T follicular helper cell (primary cell): ENCODE measurements at places on chromosomes 13 and 19.

- no peak for DNase-seq
Observed at GRCh38 chr13:39963612-39964011, 308.1 kb downstream of the COG6 start.

- DNase-seq, result peak; percentile 72
Observed at GRCh38 chr19:48970923-48971395, 5.8 kb downstream of the FTL start.

GRCh38 chr19:8922591-8922990 is 87.6 kb downstream of the MUC16 start:
- DNase-seq, result no peak

GRCh38 chr19:5978606-5979552 is 939 bp upstream of the RANBP3 start:
- no peak for DNase-seq

DNA sequence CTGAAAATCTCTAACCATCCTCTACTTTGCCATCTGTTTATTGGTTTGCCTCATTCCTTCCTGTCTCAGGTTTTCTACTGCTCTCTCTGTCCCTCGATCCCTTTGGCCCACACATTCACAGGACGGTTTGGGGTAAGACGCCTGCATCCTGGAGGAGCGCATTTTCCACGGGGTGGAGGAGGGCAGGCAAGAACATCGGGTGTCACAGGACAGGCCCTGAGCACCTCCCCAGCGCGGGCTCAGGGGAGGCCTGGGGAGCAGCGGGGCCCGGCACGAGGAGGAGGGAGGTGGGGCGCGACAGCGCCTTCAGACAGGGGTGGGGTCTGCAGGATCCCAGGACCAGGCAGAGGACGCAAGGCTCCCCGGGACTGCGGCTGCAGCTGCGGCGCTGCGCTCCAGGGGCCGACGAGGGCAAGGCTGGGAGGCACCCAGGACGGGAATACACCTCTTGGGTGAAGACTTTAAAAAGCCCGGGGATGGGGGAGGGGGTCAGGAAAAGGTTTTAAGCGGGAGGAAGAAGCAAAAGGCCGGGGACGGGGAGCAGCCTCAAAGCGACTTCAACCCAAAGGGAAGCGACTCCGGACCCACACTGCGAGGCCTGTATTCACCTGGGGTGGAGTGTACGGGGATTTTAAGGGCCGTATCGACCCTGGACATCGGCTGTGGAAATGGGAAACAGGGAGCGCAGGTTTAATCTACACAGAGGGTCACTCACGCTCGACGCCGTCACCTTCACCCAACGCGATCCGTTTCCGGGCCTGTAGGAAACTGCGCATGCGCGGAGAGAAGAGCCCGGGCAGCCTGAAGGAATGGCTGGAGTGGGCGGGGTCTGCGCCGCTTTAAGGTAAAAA is at the start of gene ZNF415:
ZNF415 (minus strand) TSS at position 770 of the 851 bp plus-strand sequence. CDS start 10,234 bp downstream, outside the sequence.
- DNase-seq, result no peak

GRCh38 chr13:62879071-62879470 is 1463.4 kb upstream of the PCDH20 start:
- DNase-seq, result no peak

DNA sequence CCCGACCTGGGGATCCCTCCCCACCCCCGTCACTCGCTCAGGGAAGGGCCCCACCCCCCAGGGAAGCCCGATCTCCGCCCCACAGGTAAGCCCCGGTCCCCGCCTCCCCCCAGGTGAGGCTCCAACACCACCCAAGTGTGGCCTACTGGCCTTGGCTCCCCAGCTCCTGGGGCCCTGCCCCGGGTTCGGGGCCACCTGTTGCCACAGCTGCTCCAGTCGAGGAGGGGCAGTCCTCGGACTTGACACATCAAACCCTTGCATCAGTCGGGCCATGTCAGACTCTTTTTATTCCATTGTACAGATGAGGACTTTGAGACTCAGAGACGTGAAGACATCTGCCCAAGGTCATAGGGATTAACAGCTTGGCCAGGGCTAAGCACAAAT is 512 bp downstream of the CC2D1A start:
- peak; percentile 26 for DNase-seq

- no peak for DNase-seq
Observed at GRCh38 chr13:25816239-25816638, 235.6 kb downstream of the SHISA2 start.

DNA sequence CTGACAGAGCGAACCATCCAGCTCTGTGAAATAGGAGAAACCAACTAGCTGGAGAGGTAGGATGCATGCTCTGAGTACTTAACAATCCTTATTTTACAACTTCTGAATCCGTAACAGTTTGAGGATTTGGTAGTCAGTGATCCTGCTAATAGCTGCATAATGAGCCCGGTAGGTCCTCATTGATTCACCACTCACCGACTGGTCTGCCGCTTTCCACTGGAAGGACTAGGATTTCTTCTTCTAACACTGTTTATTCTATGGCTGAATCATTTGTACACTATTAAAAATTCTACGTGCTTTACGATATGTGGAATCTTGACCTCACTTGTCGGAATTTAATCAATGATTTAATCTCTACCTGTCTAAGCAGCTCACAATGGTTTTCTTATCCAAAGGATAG is 33.9 kb downstream of the SPATA13 start:
- no peak for DNase-seq

- no peak for DNase-seq
Observed at GRCh38 chr13:97235549-97236231, 13.6 kb downstream of the MBNL2 start.

DNA sequence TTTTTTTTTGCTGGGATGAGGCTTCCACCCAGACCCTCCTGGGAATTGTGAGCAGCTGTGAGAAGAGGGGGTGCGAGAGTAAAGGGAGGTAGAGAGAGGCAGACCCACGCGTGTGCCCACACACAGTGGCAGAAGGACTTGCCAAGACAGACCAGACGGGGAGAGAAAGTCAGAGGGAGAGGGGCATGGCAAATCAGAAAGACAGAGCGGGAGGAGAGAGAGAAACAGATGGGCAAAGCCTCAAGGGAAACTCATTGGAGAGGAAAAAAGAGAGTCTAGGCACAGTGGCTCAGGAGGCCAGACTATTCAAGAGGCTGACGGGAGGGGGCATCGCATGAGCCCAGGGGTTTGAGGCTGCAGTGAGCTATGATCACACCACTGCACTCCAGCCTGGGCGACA is 17.0 kb downstream of the CATSPERG start:
- DNase-seq, result no peak

DNA sequence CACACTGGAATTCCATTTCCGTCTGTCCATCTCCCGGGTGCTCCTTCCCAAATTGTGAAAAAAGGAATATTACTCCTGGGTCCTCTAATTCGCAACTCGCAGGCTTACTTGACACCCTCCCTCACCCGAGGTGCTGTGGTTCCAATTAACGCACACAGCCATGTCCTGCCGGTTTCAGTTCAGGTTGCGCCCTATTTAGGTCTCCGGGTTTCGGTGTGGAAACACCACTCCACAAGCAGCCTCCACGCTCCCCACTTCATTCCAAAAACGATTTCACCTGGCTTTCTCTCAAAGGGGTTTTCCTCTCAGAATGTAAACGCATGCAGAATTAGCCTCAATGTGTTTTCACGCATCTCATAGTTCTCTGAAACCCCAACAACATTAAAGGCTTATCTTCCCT is 37.9 kb downstream of the NAXD start:
- DNase-seq, result no peak

- peak; percentile 66 for DNase-seq
Observed at GRCh38 chr19:55643003-55643886, at the start of gene ZNF581. Gene ZNF581, plus strand, starts transcription at chr19:55643649. Its CDS starts 923 bp downstream, at chr19:55644572.

DNA sequence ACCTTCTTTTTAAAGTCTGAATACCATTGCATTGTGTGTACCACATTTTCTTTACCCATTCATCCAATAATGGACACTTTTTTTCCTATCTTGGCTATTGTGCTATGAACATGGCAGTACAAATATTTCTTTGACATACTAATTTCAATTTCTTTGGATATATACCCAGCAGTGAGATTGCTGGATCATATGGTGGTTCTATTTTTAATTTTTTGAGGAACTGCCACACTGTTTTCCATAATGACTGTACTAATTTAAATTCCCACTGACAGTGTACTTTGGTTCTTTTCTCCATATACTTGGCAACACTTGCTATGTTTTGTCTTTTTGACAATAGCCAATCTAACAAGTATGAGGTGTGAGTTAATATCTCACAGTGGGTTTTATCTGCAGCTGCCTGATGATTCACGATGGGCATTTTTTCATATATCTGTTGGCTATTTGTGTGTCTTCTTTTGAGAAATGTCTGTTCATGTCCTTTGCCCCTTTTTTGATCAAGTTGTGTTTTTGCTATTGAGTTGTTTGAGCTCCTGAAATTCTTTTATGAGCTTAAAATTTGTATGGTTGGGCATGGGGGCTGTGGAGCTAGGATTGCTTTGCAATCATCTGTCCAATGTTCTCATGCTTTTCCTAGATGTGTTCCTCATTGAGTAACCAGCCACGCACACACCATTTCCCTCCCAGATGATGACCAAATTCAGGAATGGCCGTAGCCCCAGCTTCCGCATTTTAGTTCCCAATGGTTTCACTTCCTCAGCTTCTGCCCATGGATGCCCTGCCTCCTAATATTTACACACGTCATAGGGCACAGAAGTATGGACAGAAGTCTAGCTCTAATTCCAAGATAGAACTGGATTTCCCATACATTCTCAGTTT is 380.0 kb upstream of the SGCG start:
- no peak for DNase-seq
